CD4-positive, alpha-beta memory T cell (primary cell): ENCODE measurements at places on chromosomes 13 and 19. TPM values are rescaled to one million over a fixed set of nuclear protein-coding genes. Genes with fewer than 3 reads are reported as not detected.

DNA sequence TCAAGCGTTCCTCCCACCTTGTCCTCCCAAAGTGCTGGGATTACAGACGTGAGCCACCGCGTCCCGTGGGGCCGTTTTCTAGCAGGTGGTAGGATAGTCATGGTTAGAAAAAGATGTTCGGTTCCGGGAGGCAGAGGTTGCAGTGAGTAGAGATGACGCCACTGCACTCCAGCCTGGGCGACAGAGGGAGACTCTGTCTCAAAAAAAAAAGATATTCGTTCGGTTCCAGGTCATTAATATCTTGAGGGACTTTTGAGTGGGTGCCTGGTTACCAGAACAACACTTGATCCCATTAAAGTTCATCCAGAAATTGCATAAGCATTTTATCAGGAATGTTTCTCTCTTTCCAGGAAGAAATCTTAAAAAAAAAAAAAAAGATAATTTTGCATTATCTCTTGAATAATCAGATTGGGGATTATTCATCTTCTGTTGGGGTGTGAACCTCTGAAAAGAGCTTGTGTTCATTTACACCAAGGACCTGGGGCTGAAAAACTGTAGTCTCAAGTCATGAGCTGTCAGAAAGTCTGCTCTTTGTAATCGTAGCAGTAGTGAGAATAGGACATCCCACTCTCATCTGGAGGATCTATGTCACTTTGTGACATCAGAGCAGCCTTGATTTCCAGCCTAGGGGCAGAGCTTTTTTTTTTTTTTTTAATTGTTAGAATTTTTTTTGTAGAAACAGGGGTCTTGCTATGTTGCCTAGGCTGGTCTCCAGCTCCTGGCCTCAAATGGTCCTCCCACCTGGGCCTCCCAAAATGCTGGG, 1.0 kb upstream of the ETHE1 start:
- DNase-seq, result no peak
- no peaks in the 10 kb centered on the region for H3K36me3 ChIP-seq
- no peak overlapping the region for H3K4me3 ChIP-seq
- H3K27me3 ChIP-seq, result no peaks in the 10 kb centered on the region
- H3K27ac ChIP-seq, result no peak overlapping the region
- H3K4me1 ChIP-seq, result peaks cover 34% of the 10 kb centered on the region

GRCh38 chr13:25778365-25778764, 273.5 kb downstream of the SHISA2 start:
- H3K27ac ChIP-seq, result no peak overlapping the region
- H3K4me1 ChIP-seq, result no peaks in the 10 kb centered on the region
- H3K4me3 ChIP-seq, result no peak overlapping the region

- no peaks in the 10 kb centered on the region for H3K4me1 ChIP-seq
- H3K27me3 ChIP-seq, result no peaks in the 10 kb centered on the region
- H3K4me3 ChIP-seq, result no peak overlapping the region
- H3K27ac ChIP-seq, result no peak overlapping the region
Observed at GRCh38 chr19:23305555-23305954, 55.4 kb upstream of the ZNF724 start.

DNA sequence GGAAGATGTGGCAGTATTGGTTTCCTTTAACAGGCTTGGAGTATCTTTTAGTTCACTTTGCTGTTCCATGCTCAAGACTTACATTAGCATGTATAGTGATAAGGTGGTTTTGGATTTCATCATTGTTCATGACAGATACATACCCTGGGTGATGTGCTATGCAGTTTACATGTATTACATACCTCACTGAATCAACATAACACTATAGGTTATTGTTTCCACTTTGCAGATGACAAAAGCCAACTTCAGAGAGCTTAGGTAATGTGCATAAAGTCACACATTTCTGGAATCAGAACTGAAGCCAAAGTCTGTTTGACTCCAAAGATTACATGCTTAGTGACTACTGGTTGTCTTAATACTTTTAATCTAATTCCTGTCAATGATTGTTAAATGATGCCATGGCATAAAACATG, 7.1 kb downstream of the COMMD6 start:
- no peaks in the 10 kb centered on the region for H3K27me3 ChIP-seq
- peaks cover 3% of the 10 kb centered on the region for H3K36me3 ChIP-seq
- DNase-seq, result no peak
- H3K4me3 ChIP-seq, result no peak overlapping the region
- H3K27ac ChIP-seq, result no peak overlapping the region
- H3K4me1 ChIP-seq, result peaks cover 47% of the 10 kb centered on the region

GRCh38 chr19:19425170-19425875, 19.8 kb downstream of the GATAD2A start:
- no peaks in the 10 kb centered on the region for H3K36me3 ChIP-seq
- H3K27me3 ChIP-seq, result no peaks in the 10 kb centered on the region
- no peak overlapping the region for H3K4me3 ChIP-seq
- peaks cover 87% of the 10 kb centered on the region for H3K4me1 ChIP-seq

DNA sequence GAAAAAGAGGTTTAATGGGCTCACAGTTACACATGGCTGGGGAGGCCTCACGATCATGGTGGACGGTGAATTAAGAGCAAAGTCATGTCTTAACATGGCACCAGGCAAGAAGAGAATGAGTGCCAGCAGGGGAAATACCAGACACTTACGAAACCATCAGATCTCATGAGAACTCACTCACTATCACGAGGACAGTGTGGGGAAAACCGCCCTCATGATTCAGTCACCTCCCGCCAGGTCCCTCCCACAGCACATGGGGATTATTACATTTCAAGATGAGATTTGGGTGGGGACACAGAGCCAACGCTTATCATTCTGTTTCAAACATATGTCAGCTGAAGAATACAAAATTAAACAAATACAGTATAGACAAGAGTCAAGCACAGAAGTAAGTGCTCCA, 165.1 kb downstream of the PCCA start:
- H3K4me1 ChIP-seq, result no peaks in the 10 kb centered on the region
- no peak overlapping the region for H3K4me3 ChIP-seq
- no peak for DNase-seq
- H3K27me3 ChIP-seq, result no peaks in the 10 kb centered on the region
- H3K27ac ChIP-seq, result no peak overlapping the region
- H3K36me3 ChIP-seq, result no peaks in the 10 kb centered on the region

DNA sequence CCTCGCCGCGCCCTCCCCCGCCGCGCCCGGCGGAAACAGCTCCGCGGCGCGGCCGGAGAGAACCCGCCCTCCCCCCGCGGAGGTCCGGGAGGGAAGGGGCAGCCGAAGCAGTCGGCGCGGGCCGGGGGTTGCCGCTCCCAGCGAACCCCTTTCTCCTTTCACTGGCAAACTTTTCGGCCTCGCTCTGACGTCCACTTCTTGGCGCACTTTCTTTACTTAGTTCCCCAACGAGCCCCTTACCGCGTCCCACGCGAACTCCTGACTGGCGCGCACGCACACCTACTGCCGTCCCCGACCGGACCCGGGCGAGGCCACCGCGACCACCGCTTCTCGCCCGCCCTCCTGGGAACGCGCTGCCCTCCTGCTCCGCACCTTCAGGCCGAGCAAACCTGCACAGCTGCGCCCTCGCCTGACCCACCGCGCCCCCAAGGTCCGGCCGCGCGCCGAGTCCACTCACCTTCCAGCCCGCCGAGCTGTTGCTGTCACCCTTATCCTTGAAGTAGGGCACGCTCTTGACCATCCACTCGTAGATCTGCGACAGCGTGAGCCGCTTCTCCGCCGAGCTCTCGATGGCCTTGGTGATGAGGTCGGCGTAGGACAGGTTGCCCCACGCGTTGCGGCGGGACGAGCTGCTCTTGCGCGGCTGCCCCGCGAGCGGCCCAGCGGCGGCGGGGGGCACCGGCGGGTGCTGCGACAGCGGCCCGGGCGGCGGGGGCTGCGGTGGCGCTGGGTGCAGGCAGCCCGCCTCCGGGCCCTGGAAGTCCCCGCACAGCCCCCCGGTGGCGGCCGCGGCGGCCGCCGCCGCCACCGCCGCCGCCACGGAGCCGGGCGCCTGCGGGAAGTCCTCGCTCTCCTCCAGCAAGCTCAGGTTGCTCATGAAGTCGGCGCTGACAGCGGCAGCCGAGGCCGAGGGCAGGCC, 1.1 kb downstream of the FOXO1 start:
- H3K27ac ChIP-seq, result peak overlapping the region; percentile 86
- H3K36me3 ChIP-seq, result no peaks in the 10 kb centered on the region
- H3K4me1 ChIP-seq, result peaks cover 40% of the 10 kb centered on the region
- peak overlapping the region; percentile 73 for H3K4me3 ChIP-seq
- peak; percentile 50 for DNase-seq

GRCh38 chr19:27986299-27986698, 1226.7 kb downstream of the UQCRFS1 start:
- DNase-seq, result no peak
- no peaks in the 10 kb centered on the region for H3K27me3 ChIP-seq
- no peak overlapping the region for H3K27ac ChIP-seq
- no peak overlapping the region for H3K4me3 ChIP-seq
- no peaks in the 10 kb centered on the region for H3K36me3 ChIP-seq
- H3K4me1 ChIP-seq, result no peaks in the 10 kb centered on the region

DNA sequence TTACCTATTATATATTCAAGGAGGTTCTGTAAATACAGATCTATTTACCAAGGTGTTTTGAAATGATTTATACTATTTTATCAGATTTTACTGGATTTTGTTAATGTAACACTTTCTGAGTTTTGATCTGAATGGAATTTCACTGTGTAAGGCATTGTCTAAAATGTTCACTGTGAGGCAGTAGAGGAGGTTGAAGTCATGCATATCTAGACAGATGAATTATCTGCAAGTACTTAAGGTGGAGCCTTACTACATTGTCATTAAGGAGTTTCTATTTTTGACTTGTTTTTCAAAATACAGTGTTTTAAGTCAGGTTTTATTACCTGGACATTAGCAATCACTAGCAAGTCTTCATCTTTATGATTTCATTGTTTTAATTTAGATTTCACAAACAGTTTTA, 62.1 kb downstream of the TM9SF2 start:
- H3K4me1 ChIP-seq, result peaks cover 5% of the 10 kb centered on the region
- no peak overlapping the region for H3K27ac ChIP-seq
- peaks cover 28% of the 10 kb centered on the region for H3K36me3 ChIP-seq
- H3K4me3 ChIP-seq, result no peak overlapping the region
- no peak for DNase-seq

- no peak overlapping the region for H3K4me3 ChIP-seq
- no peaks in the 10 kb centered on the region for H3K27me3 ChIP-seq
- H3K27ac ChIP-seq, result no peak overlapping the region
- H3K36me3 ChIP-seq, result no peaks in the 10 kb centered on the region
Observed at GRCh38 chr13:28641600-28641926, 17.4 kb upstream of the POMP start.

DNA sequence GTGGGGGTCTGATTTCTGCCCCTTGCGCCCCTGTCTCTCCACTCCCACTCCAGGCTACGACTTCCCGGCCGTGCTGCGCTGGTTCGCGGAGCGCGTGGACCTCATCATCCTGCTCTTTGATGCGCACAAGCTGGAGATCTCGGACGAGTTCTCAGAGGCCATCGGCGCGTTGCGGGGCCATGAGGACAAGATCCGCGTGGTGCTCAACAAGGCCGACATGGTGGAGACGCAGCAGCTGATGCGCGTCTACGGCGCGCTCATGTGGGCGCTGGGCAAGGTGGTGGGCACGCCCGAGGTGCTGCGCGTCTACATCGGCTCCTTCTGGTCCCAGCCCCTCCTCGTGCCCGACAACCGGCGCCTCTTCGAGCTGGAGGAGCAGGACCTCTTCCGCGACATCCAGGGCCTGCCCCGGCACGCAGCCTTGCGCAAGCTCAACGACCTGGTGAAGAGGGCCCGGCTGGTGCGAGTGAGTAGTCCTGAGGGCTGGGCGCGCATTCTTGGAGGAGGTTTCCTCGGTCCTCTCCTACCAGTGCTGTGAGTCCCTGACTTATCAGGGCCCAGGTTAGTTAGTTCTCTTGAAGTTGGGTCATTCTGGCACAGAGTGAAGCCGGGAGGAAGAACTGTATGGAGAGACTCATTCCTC, 12.7 kb downstream of the EHD2 start:
- no peaks in the 10 kb centered on the region for H3K36me3 ChIP-seq
- H3K4me1 ChIP-seq, result peaks cover 7% of the 10 kb centered on the region
- no peak overlapping the region for H3K27ac ChIP-seq
- H3K4me3 ChIP-seq, result no peak overlapping the region

- H3K27me3 ChIP-seq, result no peaks in the 10 kb centered on the region
- H3K4me3 ChIP-seq, result no peak overlapping the region
- DNase-seq, result no peak
Observed at GRCh38 chr13:94880463-94880862, 168.1 kb upstream of the SOX21 start.

DNA sequence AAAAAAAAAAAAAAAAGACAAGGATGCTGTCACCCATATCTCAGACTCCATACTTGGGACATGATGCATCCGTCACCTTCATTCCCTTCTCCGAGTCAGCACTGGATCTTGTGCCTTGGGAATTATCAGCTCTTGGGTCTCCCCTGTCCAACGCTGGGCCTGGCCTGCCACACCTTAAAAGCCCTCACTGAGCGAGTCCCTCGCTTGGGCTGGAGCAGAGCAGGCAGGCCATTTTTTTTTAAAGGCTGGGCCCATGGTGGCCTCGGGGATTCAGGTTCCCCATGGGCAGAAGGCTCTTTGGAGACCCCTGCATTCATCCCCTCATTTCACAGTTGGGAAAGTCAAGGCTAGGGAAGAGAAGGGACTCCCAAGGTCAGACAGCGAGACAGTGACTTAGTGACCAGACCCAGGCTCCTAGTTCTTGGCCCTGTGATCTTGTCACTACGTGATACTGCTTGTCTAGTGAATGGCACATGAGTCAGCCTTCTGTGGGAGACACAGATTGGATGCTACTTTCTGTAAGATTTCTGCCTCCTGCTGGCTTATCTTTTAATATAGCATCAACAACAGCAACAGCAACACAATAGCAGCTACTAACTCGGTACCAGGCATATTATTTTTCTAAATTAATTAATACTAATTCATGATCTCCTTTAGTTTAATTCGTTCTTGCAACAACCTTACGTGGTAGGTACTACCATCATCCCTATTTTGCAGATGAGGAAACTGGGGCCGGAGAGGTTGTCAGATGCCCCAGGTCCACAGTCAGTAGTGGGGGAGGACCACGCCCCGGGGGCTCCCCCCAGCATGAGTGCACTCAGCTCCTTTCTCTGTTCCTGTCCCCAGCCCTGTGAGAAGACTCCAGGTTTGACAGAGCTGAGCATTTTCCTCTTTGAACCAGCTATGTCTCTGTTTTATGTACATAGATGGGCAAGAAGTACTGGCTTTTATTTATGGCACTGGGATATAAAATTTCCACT, 27.4 kb upstream of the ZNF536 start:
- no peak overlapping the region for H3K4me3 ChIP-seq
- no peaks in the 10 kb centered on the region for H3K36me3 ChIP-seq
- no peak overlapping the region for H3K27ac ChIP-seq
- no peaks in the 10 kb centered on the region for H3K27me3 ChIP-seq
- no peaks in the 10 kb centered on the region for H3K4me1 ChIP-seq

GRCh38 chr13:99258946-99259345, 767 bp upstream of the GPR18 start:
- DNase-seq, result peak; percentile 55
- H3K27me3 ChIP-seq, result no peaks in the 10 kb centered on the region
- peak overlapping the region; percentile 25 for H3K4me3 ChIP-seq
- H3K4me1 ChIP-seq, result peaks cover 61% of the 10 kb centered on the region
- H3K36me3 ChIP-seq, result peaks cover 11% of the 10 kb centered on the region
- peak overlapping the region; percentile 60 for H3K27ac ChIP-seq

The UBE2L5 gene
- not detected for polyA plus RNA-seq

The ZNF575 gene
- polyA plus RNA-seq, result 3.6 TPM

The TMEM150B gene
- polyA plus RNA-seq, result not detected

The MCEMP1 gene
- polyA plus RNA-seq, result not detected

The MUC16 gene
- not detected for polyA plus RNA-seq

The C5AR2 gene
- 0.11 TPM for polyA plus RNA-seq

The HSPB6 gene
- not detected for polyA plus RNA-seq

The SIGLEC12 gene
- not detected for polyA plus RNA-seq

The PABPC3 gene
- not detected for polyA plus RNA-seq

The GDF15 gene
- polyA plus RNA-seq, result not detected
